ENCODE measurements at places on chromosomes 1 and 21.

GRCh38 chr1:32719681-32720275 lies 17.2 kb upstream of the SYNC start:
- no peak for DNase-seq

- no peak for DNase-seq
Measured at GRCh38 chr1:30414086-30414850, 309.1 kb downstream of the MATN1 start.

- DNase-seq = no peak
Measured at GRCh38 chr1:188426561-188426960, 1597.8 kb downstream of the PLA2G4A start.

DNA sequence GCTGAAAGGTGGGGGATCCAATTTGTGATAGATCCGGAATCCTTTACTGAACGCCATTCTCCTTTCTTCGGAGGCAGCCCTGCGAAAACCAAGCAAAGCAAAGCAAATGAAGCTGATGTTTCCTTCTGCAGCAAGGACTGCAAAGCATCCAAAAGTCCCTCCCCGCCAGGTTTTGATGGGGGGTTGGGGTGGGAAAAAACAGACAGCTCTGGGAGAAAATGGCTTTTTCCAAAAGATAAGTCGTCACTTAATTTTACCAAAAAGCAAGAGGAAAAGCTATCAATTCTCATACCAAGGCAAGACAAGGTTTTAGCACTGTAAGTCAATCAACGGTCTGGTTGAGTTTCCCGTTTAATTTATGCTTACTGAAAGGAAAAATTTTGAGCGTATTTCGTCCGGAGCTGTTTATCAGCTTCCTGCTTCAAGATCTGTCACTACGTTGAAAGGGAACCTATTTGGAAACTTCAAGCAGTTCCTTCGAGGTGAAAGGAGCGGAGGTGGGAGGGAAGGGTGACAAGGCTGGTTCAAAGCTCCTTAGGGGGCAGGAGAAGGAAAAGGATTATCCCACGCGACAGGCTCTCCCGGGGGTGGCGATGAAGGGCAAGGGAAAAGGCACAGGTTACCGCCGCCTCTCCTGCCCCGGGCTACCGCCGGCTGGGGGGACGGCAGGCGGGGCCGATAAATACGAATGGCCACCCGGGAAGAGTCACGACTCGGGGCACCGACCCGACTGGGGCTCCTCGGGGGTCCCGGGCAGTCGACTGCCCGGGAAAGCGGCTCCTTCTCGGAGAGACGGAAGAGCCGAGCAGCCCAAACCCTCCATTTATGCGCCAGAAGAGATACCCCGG lies 750 bp downstream of the SYNJ1 start:
- peak; percentile 8 for DNase-seq

DNA sequence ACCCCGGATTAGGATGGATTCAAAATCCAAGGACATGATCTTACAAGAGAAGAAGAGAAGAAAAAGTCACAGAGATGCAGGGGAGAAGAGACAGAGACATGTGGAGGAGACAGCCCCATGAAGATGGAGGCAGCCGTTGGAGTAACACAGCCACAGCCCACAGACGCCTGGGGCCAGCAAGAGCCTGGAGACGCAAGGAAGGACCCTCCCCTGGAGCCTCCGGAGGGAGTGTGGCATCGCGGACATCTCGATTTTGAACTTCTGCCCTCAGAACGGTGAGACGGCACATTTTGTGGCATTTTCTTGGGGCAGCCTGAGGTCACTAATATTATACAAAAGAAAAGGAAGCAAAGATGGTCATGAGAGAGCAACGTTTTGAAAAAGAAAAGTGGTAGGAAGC lies 28.8 kb downstream of the ABCG1 start:
- DNase-seq = no peak

GRCh38 chr1:29687601-29688244 lies 451.4 kb downstream of the PTPRU start:
- no peak for DNase-seq

DNA sequence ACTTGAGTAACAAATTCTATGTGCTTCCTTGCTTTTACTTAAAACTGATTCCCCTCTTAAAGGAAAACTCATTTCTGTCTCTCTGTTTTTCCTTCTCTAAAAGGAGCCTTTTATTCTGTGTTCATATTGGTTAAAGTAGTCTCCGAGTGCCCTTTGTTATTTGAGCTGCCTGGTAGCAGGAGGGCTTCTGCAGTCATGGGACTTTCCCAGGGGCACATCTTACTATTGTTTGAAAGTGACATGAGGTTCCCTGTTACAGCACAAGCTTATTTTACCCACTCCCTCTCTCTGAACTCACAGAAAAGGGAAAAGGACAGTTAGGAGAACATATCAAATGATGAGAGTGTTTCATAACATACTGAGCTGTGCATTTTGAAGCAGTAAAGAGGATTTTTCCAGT lies 58.1 kb upstream of the ANGPTL1 start:
- DNase-seq = no peak

- no peak for DNase-seq
Measured at GRCh38 chr1:114517348-114517747, 6.3 kb upstream of the TRIM33 start.

GRCh38 chr1:59561796-59562195 lies 253.0 kb upstream of the HOOK1 start:
- DNase-seq = no peak

DNA sequence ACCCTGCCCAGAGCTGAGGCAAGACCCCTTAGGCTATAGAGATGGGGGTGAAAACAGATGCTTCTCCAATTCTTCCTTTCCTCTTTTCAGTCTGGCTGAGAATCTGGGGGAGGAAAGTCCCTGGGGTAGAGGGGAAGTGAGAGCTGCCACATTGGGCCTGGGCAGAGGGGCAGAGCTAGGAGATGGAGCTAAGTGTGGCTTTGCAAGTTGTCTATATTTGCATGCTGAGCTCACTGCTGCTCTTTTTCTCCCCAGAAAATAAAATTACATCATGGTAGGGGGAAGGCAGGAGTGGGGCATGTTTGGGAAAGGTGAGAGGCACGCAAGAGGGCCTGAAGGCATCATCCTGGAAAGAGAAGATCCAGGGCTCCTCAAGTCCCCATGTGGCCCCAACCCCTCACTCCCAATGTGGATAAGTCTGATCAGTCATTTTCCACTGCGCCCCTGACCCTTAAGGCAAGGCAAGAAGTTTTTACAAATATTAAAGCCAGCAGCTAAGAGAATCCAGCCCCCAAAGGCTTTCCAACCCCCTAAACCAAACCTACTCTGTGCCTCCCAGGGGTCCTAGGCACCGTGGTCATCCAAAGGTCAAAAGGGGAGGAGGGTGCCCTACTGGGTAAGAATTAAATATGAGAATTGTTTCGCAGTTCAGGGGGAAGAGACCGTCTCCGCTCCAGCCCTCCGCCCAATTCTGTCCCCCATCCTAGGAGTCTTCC lies 500 bp upstream of the PEA15 start:
- no peak for DNase-seq

GRCh38 chr1:111852261-111852721 lies 96.6 kb downstream of the DDX20 start:
- DNase-seq = no peak

DNA sequence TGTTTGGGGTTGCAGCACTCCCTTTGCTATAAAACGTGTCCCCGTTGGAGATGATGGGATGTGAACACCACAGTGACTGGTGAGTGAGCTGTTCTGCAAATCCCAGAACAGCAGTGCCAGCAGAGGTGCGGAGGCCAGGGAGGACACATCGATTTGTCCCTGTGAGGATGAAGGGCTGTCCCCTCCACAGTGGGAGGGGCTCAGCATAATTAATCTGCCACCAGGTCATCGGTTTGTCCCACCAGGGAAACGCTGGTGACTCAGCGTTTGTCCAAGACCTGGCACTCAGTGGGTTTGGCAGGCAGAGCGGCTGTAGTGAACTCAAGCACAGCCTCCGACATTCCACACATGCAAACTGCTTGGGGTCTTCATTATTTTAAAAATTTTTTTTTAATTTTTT lies 22.8 kb upstream of the PDE9A start:
- DNase-seq = no peak

DNA sequence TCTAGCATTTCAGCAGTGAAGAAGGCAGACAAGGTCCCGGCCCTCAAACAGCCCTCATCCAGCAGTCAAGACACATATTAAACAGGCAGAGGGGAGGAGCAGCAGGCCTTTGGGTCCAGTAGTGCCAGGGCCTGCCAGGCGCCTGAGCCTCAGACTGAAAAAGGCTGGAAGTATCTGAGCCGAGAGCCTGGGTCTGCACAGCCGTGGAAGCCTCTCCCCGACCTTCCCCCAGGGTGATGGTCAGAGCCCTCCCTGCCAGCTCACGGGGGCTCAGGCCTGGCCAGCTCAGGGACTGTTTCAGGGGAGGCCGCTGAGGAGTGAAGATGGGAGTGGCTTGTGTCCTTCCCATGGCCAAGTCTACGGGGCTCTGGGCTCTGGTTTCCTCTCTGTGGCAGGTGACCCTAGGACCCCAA lies 565.2 kb downstream of the PTPRU start:
- DNase-seq = no peak

GRCh38 chr1:78468521-78468920 lies 22.3 kb upstream of the PTGFR start:
- DNase-seq = no peak

DNA sequence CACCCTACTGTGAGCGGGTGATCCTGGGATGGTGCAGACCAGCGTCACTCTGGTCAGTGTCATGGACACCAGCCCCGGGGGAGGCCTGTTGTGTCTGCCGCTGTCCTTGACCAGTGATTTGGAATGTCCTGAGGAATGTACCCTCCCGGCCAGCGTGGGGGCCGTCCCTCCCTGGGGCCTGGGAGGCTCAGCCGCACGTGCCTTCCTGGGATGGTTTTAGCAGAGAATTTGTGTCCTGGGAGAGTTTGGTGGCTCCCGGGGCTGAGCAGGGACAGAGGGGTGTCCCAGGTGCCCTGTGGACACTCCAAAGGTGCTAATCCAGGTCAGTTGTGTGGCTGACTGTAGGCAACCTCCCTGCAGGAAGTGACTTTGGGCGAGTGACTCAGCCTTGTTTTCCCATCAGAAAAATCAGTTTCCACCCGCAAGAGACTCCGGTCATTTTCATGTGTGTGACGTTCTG lies 6.2 kb downstream of the ARHGEF16 start:
- DNase-seq = no peak

DNA sequence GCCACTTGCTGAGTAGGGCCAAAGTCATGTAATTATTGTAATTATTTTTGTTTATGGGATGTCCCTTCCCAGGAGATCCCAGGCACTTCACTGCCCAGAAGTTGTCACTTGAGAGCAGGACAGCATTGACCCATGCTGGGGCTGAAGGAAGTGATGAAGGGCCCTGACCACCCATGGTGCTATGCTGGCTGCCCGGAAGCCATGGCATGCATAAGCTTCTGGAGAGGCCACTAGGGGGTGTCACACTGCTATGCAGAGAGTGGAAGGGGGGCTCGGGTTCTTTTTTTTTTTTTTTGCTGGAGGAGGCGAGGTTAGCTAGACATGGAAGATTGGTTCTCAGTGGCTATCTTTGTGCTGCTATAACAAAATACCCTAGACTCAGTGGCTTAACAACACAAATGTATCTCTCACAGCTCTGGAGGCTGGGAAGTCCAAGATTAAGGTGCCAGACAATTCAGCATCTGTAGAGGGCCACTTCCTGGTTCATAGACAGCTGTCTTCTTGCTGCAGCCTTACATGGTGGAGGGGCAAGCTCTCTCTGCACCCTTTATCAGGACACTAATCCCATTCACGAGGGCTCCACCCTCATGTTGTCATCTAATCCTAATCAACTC lies 84.9 kb downstream of the CNIH3 start:
- DNase-seq = no peak

DNA sequence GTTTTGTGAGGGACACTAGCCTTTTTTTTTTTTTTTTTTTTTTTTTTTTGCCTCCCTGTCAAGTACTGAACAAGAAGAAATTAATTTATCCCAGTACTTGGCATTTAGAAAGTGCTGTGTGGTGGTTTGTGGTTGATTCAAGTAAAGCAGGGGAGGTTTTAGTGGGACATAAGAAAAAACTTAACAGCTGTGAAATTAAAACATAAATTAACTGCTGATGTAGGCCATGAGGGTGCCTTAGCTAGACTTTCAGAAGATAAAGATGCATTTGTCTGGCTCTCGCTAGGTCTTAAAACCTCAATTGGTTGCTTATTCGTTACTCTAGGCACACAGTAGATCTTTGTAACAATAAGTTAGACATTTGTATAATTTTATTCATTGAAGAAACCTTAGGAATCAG lies 52.3 kb downstream of the SPATA46 start:
- peak; percentile 92 for DNase-seq

DNA sequence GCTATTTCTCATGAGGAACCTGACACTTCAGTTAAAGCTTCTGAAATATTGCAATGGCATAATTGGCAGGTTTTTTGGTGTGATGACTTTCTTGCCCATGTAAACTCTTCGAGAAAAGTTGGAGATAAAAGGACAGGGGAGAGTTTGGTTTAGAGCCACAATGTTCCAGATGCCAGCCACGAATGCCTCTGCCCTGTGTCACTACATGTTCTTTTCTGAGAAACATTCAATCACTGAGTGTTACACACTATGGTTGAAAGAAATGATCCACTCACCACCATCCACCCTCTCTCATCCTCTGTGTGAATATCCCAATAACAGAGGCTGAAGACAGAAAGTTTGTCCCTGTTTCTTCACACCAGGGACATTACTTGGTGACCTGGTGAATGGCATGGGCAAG lies 66.4 kb downstream of the TNFSF4 start:
- DNase-seq = no peak

GRCh38 chr1:166915042-166915441 lies 39.0 kb upstream of the TADA1 start:
- DNase-seq = no peak

GRCh38 chr1:36098650-36099365 lies 10.1 kb downstream of the ADPRS start:
- no peak for DNase-seq

DNA sequence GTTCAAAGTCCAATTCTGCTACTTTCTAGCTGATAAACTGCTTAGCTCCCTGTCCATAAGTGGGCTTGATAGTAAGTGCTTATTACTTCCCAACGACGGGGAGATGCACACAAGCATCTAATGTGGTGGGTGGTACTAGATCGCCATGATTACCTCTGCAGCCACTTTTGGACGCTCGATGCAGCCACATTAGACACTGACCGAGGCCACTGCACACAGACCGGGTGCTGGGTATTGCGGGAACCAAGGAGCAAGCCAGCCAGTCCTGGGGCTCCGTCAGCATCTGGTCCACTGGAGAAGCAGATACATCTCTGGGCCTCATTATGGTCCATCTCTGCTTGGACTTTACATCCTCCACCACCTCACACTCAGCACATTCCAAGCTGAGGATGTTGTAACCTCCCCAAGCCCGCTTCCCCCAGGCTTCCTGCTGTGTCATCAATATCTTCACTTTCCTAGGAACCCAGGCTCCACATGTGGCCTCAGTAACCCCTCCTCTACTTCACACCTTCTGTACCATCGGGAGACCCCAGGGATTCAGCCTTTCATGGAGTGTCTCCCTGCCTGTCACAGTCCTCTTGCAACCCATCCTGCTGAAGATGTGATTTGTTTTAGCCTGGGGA lies 48.2 kb downstream of the RHOU start:
- DNase-seq = no peak

GRCh38 chr1:218930472-218931241 lies 243.0 kb upstream of the LYPLAL1 start:
- DNase-seq = no peak

DNA sequence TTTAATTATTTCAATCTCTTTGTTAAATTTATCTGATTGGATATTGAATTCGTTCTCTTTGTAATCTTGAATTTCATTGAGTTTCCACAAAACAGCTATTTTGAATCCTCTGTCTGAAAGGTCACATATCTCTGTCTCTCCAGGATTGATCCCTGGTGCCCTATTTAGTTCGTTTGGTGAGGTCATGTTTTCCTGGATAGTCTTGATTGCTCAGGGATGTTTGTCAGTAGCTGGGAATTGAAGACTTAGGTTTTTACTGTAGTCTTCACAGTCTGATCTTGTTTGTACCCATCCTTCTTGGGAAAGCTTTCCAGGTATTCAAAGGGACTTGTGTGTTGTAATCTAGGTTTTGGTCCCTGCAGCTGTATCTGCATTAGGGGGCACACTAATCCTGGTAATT lies 6.8 kb upstream of the MTARC2 start:
- DNase-seq = no peak
